Lower lobe of right lung (tissue), 2 donors: ENCODE measurements at places on chromosomes 4 and X.
A peak's percentile ranks its signal among the peaks of the same experiment; 100 is the strongest.

DNA sequence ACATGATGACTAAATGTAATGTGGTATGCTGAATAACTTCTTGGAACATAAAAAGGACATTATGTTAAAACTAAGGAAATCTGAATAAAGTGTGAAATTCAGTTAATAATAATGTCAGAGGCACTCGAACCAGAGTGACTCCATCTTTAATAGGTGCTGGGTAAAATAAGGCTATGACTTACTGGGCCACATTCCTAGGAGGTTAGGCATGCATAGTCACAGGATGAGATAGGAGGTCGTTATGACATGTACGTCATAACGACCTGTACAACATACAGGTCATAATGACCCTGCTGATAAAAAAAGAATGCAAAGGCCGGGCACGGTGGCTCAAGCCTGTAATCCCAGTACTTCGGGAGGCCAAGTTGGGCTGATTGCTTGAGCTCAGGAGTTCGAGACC, 28.9 kb upstream of the OPHN1 start:
- no peak for DNase-seq
- no peaks in the 10 kb centered on the region for H3K36me3 ChIP-seq
- H3K27ac ChIP-seq, result no peak overlapping the region
- H3K4me1 ChIP-seq, result peaks cover 4% of the 10 kb centered on the region

GRCh38 chr4:105236916-105237311, 90.2 kb downstream of the TET2 start:
- no peak for DNase-seq
- peaks cover 43% of the 10 kb centered on the region for H3K36me3 ChIP-seq
- H3K27me3 ChIP-seq, result no peaks in the 10 kb centered on the region
- no peaks in the 10 kb centered on the region for H3K4me1 ChIP-seq
- no peak overlapping the region for H3K4me3 ChIP-seq

DNA sequence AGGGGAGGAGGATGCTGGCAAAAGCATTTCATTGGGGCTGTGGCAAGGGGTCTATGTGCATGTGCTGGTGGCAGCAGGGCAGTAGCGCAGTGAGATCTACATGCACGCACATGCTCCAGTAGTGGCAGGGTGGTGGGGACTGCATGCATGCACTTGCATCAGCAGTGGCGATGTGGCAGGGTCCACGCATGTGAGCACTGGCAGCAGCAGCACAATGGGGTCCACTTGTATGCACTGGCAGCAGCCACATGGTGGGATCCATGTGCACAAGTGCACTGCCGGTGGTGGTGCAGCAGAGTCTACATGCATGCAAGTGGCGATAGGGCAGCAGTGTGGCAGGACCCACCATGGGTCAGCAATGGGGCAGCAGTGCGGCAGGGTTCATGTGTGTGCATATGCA, 233.1 kb downstream of the THOC2 start:
- no peak overlapping the region for H3K4me3 ChIP-seq
- H3K4me1 ChIP-seq, result no peaks in the 10 kb centered on the region
- no peak overlapping the region for H3K27ac ChIP-seq
- no peaks in the 10 kb centered on the region for H3K27me3 ChIP-seq
- no peak for DNase-seq

DNA sequence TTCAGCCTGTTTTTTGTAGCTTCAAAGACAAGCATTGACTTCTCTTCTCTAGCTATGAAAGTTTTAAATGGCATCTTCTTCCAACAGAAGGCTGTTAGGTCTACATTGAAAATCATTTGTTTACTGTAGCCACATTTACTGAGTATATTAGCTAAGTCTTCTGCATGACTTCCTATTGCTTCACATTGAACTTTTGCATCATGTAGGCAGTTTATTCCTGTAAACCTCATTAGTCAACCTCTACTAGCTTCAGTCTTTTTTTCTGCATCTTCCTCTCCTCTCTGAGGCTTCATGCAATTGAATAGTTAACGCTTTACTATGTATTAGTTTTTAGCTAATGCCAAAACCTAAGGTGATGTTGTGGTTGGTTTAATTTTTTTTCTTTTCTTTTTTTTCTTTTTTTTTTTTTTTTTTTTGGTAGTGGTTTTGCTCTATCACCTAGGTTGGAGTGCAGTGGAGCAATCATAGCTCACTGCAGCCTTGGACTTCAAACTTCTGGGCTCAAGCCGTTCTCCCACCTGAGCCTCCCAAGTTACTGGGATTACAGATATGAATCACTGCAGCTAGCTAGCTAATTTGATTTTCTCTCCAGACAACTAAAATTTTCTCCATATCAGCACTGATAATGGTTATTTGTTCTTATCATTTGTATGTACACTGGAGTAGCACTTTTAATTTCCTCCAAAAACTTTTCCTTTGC, 3.4 kb downstream of the UGT2A3 start:
- no peaks in the 10 kb centered on the region for H3K36me3 ChIP-seq
- no peak for DNase-seq
- no peak overlapping the region for H3K4me3 ChIP-seq

GRCh38 chr4:155496294-155496626, 119.5 kb upstream of the MAP9 start:
- no peak for DNase-seq
- H3K27ac ChIP-seq, result no peak overlapping the region
- no peak overlapping the region for H3K4me3 ChIP-seq
- H3K27me3 ChIP-seq, result no peaks in the 10 kb centered on the region

DNA sequence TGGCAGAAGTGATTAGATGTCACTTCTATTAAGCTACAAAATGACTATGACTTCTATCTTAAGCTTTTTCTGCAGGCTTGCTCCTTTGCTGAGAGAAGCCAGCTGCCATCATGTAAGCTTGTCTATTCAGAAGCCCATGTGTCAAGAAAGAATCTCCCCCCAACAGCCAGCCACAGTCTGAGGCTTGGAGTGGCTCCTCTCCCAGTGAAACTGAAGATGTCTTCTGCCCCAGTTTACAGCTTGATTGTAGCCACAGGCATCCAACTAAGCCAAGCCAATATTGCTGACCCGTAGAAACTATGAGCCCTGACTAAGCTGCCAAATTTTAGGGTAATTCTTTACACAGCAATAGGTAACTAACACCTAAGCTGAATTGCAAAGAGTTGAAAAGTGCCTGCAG, 26.7 kb upstream of the SLC10A7 start:
- no peaks in the 10 kb centered on the region for H3K4me1 ChIP-seq
- H3K36me3 ChIP-seq, result no peaks in the 10 kb centered on the region

- H3K27ac ChIP-seq, result no peak overlapping the region
- H3K27me3 ChIP-seq, result no peaks in the 10 kb centered on the region
- H3K4me3 ChIP-seq, result no peak overlapping the region
- no peak for DNase-seq
- no peaks in the 10 kb centered on the region for H3K36me3 ChIP-seq
- no peaks in the 10 kb centered on the region for H3K4me1 ChIP-seq
Observed at GRCh38 chrX:91039777-91040176, 394.9 kb upstream of the PABPC5 start.

- H3K4me3 ChIP-seq, result no peak overlapping the region
- H3K27ac ChIP-seq, result no peak overlapping the region
- H3K36me3 ChIP-seq, result no peaks in the 10 kb centered on the region
- no peaks in the 10 kb centered on the region for H3K27me3 ChIP-seq
- H3K4me1 ChIP-seq, result no peaks in the 10 kb centered on the region
Observed at GRCh38 chr4:126779436-126780166, 853.2 kb upstream of the INTU start.

GRCh38 chrX:5051831-5052491, 1176.7 kb downstream of the NLGN4X start:
- H3K4me1 ChIP-seq, result no peaks in the 10 kb centered on the region
- H3K36me3 ChIP-seq, result no peaks in the 10 kb centered on the region
- no peak overlapping the region for H3K4me3 ChIP-seq
- DNase-seq, result peak; percentile 42

DNA sequence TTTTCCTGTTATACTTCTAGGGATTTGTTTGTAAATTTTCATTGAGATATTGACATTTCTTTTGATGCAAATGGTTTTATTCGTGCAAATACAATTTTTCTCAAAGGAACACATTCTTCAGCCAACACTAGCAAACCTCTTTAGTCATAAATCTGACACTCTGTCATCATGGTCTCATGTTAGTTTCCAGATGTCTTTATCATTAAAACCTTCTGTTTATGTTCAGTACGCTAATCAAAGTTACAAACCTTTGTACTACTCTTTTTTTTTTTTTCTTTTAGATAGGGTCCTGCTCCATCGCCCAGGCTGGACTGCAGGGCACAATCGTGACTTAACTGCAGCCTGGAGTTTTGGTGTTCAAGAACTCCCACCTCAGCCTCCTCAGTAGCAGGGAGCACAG, 7.1 kb downstream of the SLC25A31 start:
- no peaks in the 10 kb centered on the region for H3K27me3 ChIP-seq
- no peak overlapping the region for H3K27ac ChIP-seq
- no peak for DNase-seq
- H3K4me1 ChIP-seq, result no peaks in the 10 kb centered on the region
- no peak overlapping the region for H3K4me3 ChIP-seq
- no peaks in the 10 kb centered on the region for H3K36me3 ChIP-seq

GRCh38 chrX:53481093-53481492, 46.9 kb upstream of the HSD17B10 start:
- H3K27ac ChIP-seq, result no peak overlapping the region
- no peak overlapping the region for H3K4me3 ChIP-seq
- DNase-seq, result no peak
- no peaks in the 10 kb centered on the region for H3K4me1 ChIP-seq
- no peaks in the 10 kb centered on the region for H3K27me3 ChIP-seq

- peaks cover 5% of the 10 kb centered on the region for H3K36me3 ChIP-seq
- H3K4me3 ChIP-seq, result no peak overlapping the region
- no peak overlapping the region for H3K27ac ChIP-seq
- H3K4me1 ChIP-seq, result no peaks in the 10 kb centered on the region
- DNase-seq, result no peak
Observed at GRCh38 chrX:31136144-31136611, 64.3 kb upstream of the FTHL17 start.

DNA sequence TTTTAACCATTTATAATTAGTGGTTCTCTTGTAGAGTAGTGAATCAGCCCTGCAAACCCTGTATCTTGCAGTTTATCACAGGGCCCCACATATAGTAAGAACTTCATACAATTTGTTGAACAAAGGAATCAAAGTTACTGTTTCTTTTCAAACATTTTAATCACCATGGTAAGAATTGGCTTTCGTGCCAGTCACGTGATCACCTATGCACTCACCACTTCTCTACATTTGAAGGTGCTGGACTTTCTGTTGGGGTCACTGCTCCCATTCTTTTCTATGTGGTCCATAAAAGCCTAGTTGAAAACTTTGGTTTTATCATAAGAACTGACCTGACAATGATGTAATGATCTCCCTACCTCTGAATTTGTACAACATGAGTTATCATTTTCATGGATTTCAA, 426.4 kb upstream of the CPEB2 start:
- no peak for DNase-seq
- no peaks in the 10 kb centered on the region for H3K27me3 ChIP-seq
- no peak overlapping the region for H3K4me3 ChIP-seq
- H3K4me1 ChIP-seq, result no peaks in the 10 kb centered on the region

DNA sequence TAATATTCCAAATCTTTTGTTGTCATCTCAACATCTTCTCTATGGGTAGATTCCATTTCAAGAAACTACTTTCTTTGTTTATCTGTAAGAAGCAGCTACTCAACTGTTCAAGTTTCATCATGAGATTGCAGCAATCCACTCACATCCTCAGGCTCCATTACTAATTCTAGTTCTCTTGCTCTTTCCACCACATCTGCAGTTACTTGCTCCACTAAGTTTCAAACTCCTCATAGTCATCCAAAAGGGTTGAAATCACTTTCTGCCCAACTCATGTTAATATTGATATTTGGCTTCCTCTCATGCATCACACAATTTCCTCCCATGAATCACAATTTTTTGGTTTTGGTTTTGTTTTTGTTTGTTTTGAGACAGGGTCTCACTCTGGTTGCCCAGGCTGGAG, 35.7 kb downstream of the ADH5 start:
- H3K4me3 ChIP-seq, result no peak overlapping the region
- no peak for DNase-seq
- H3K4me1 ChIP-seq, result peaks cover 16% of the 10 kb centered on the region
- H3K36me3 ChIP-seq, result peaks cover 49% of the 10 kb centered on the region

DNA sequence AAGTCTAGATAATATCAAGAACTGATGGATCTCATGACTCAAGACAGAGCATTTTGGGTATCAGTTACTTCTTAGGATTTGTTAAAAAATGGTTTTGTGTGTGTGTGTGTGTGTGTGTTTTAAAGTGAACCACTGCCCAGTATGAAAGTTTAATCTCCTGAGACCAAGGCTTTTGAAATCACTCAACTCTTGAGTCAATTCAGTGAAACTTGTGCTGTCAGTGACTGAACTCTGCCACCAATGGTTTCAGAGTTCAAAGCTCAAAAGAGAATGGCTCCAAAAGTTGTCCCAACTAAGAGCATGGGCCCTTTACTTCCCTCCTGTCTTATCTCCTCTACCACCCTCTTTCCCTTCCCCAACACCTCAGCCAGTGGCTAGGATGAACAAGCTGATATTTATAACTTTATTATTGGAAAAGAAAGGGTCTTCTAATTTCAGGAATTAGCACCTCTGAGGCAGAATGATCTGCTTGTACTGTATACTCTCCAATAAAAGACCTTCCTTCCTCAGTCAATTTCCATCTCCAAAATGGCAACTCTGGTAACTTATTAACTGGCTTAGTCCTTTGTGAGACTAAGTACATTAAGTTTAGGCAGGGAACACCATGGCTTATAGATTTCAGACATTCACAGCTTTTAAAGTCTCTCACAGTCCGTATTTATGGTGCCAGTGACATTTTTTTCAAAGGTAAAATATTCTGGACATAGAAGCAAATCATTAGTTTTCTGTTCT, 152.2 kb downstream of the REPS2 start:
- no peak overlapping the region for H3K27ac ChIP-seq
- DNase-seq, result no peak
- H3K4me3 ChIP-seq, result no peak overlapping the region
- H3K36me3 ChIP-seq, result no peaks in the 10 kb centered on the region
- no peaks in the 10 kb centered on the region for H3K27me3 ChIP-seq
- H3K4me1 ChIP-seq, result no peaks in the 10 kb centered on the region

DNA sequence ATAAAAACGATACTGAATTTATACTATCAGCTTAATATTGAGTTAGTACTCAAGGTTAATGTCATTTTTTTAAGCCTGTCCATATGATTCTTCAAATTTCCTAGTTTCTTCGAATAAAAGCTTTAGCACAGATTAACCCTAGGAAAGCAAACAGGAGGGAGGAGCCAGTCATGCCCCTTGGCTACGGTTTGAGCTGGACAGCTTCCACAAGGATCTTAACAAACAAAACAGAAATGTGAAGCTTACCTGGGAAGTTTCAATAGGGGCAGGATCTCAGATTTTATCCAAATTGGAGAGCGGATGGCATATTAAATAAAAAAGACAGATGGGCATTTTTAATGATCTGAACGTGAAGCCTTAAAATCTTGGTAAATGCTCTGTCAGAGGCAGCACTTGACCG, 2.3 kb downstream of the NWD2 start:
- no peak overlapping the region for H3K27ac ChIP-seq
- H3K36me3 ChIP-seq, result no peaks in the 10 kb centered on the region
- H3K4me1 ChIP-seq, result peaks cover 17% of the 10 kb centered on the region
- H3K4me3 ChIP-seq, result no peak overlapping the region

GRCh38 chr4:106329041-106329618, 12.8 kb downstream of the AIMP1 start:
- H3K36me3 ChIP-seq, result peaks cover 95% of the 10 kb centered on the region
- no peak overlapping the region for H3K27ac ChIP-seq
- H3K27me3 ChIP-seq, result no peaks in the 10 kb centered on the region
- no peak for DNase-seq
- no peak overlapping the region for H3K4me3 ChIP-seq
- H3K4me1 ChIP-seq, result no peaks in the 10 kb centered on the region

- H3K4me1 ChIP-seq, result peaks cover 48% of the 10 kb centered on the region
- H3K27me3 ChIP-seq, result no peaks in the 10 kb centered on the region
- no peak overlapping the region for H3K27ac ChIP-seq
- H3K36me3 ChIP-seq, result no peaks in the 10 kb centered on the region
- no peak overlapping the region for H3K4me3 ChIP-seq
Observed at GRCh38 chr4:57065730-57066482, 44.3 kb downstream of the IGFBP7 start.

- no peaks in the 10 kb centered on the region for H3K36me3 ChIP-seq
- H3K4me1 ChIP-seq, result no peaks in the 10 kb centered on the region
Observed at GRCh38 chr4:179291657-179292056, 1849.4 kb upstream of the AGA start.
